Activated T-cell treated with anti-CD3 and anti-CD28 coated beads, Interleukin-2, amount 50 U/mL, for 1 hour (primary cell): ENCODE measurements at places on chromosomes 12 and 14.

DNA sequence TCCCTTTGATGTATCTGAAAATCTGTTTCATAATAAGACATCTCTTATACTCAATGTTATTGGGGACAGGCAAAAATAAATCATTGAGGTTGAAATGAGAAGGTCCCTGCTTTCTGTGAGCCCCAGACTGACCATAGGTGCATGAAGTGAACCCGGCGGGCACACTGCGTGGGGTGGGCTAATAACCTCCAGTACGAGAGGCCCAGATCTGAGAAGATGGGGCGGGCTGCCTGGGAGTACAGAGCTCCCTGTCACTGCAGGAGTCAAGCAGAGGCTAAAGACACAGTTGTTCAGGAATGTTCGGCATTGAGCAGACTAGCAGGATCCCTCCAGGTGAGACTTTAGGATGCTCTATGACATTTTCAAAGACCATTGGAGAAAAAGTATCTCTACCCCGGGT lies 244.6 kb downstream of the CHST11 start:
- DNase-seq, result no peak

- no peak for DNase-seq
These were observed at the start of gene PDE3A for GRCh38 chr12:20368114-20368650. TSS of gene PDE3A (plus strand) at chr12:20368537. CDS start at chr12:20369285, 748 bp downstream.

DNA sequence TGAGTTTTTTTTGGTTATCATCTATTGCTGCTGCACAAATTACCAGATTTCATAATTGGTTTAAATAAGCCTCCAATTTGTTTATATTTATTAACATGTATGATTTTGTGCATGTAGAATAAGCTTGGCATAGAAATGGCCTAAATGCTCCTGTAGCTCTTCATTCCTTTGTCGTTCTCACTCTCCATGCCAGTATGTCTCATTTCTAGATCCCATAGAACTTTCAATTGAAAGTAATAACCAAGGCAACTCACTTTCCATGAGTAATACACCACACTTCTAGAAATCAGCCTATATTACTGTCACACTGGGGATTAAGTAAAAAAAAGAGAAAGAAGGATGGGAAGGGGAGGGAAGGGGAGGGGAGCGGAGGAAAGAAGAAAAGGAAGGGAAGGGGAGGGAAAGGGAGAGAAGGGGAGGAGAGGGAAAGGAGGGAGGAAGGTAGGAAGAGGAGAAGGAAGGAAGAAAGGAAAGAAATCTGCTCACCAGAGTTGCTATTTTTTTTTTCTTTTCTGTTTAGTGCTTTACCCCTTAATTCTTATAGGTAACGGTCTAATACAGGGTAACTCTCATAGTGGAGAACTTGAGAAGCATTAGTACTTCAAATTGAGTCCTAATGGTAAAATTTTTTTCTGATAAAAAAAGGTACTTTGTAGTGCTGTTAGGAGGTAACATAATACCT lies 45.6 kb downstream of the MDM2 start:
- no peak for DNase-seq

DNA sequence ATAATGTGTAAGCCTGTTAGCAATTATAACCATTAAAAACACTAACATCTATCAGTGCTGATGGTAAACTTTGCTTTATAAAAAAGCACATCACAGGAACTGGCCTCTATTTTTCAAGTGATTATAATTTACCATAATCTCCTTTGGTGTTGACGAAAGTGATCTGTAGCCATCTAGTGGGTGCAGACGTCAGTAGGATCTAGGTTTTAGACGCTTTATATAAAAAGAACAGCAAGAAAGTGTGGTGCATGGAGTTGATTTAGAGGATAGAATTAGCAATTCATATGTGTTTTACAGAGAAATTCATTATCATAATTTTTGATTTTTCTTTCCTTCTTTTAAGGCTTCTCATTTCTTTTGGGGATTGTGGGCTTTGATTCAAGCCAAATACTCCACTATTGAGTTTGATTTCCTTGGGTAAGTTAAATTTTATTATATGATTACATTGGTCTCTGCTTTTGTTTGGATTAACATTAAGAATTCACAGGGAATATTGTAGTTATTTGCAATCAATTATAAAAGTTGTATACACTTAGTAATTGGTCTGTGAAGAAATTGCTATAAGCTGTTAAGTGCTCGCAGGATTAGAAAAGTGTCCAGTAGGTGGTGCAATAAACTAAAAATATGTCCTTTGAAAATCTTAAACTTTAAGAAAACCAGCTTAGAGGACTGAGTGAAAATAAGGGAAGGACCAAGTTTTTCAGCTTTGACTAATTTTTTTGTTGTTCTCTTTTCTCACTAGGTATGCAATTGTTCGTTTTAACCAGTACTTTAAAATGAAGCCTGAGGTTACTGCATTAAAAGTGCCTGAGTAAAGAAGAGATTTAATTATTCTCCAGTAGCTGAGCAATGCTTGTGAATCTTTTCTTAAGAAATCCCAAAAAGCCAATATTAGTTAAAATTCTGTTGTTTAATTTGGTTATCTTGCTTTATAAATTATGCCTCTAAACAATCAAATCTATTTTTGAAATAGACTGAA lies 59.5 kb downstream of the ETNK1 start:
- no peak for DNase-seq

DNA sequence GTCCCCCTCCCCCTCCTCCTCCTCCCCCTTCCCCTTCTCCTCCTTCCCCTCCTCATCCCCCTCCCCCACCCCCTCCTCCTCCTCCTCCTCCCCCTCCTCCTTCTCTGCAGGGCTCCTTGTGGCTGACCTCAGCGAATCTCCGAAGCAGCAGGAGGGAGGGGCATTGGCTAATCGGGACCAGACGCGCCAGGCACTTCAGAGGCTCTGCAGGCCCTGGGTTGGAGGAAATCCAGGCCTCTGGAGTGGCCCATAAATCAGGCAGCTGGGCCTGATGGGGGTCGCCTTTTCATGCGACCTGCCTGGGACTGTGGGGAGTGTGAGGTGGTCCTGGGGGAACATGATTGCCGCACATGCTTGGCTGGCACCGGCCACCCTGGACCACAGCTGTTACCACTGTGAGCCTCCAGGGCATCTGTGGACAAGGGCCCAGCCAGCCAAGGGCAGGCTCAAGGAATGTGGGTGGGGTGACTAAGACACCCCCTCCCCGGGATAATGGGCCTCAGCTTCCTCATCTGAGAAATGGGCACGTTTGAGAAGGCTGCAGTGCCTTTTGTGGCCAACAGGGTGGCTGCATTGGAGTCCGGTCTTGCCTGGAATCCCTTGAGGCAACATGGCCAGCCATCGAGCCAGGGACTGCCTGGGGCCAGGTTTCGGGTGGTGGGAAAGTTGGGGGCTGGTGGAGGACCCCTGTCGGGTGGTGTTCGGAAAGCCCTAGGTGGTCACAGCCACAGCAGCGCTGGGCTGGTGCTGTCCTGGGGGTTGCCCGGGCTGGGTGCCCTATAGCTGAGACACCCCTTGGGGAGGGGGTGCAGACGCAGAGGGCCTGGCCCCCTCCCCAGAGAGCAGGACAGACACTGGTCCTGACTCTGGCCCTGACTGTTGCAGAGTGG lies 12.0 kb downstream of the KIF26A start:
- DNase-seq, result no peak

- no peak for DNase-seq
These were observed 35.1 kb downstream of the TRPV4 start for GRCh38 chr12:109797905-109798669.

DNA sequence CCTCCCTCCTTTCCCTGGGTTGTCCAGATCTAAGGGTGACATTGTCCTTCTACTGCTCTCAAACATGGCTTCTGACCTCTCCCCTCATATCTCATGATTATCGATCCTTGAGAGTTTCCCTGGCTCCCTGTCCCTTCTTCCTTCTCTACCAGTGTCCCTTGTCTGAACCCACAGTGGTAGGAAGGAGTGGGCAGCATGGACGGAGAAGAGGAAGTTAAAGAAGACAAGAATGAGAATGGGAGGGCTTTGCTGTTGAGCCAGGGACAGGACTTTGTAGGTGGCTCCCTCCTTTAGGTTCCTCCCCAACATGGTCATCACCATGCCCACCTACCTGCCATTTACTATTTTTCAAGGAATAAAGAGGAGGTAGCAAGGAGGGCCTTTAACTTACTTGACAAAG lies 166.7 kb downstream of the TMEM117 start:
- no peak for DNase-seq

- DNase-seq, result no peak
These were observed 212.9 kb upstream of the HMGA2 start for GRCh38 chr12:65611396-65611795.

GRCh38 chr12:67919406-67919805 lies 69.8 kb upstream of the IFNG-AS1 start:
- DNase-seq, result no peak

DNA sequence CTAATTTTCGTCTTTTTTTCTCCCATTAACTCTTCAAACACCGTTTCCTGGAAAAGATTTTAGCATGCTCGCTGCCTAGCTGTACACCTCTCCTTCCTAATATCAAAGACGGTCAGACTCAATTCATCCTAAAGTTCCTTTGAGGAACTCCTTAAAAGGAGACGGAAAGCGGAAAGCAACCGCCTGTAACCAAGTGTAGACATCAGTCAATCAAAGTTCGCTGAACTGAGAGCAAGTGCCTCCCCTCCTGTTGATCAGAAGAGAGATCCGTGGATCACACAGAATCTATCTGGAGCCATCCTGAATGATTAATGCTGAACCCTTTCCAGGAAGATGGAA lies 412 bp upstream of the TEP1 start:
- DNase-seq, result no peak

GRCh38 chr14:100187247-100187833 lies 27.9 kb upstream of the DEGS2 start:
- no peak for DNase-seq

GRCh38 chr12:12759234-12759915 lies 26.1 kb upstream of the APOLD1 start:
- DNase-seq, result no peak

- no peak for DNase-seq
These were observed 38.3 kb downstream of the TTC7B start for GRCh38 chr14:90777830-90778485.

- DNase-seq, result no peak
These were observed 27.6 kb downstream of the BICD1 start for GRCh38 chr12:32134101-32134888.

GRCh38 chr14:49619730-49620129 lies 696 bp downstream of the RPL36AL start:
- DNase-seq, result no peak

GRCh38 chr12:101746196-101746595 lies 6.9 kb upstream of the SYCP3 start:
- DNase-seq, result no peak

- DNase-seq, result no peak
These were observed 11.4 kb upstream of the NID2 start for GRCh38 chr14:52080158-52080800.

DNA sequence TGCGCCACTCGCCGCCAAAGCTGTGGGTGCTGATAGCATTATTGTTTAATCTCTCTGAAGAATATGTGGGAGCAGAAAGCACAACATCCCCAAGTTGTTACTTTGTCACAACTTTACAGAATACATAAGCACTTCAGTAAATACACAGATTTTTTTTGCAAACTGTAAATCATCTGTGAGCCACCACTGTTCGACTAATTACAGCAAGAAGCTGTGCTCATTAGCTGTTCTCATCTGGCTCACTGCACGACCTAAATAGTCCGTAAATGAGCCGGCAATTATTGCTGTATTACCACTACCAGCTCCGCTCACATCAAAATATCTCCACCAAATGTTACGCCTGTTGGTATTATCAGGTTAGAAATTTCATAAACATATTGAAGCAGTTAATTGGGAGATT lies 228.9 kb upstream of the PRKD1 start:
- DNase-seq, result no peak

DNA sequence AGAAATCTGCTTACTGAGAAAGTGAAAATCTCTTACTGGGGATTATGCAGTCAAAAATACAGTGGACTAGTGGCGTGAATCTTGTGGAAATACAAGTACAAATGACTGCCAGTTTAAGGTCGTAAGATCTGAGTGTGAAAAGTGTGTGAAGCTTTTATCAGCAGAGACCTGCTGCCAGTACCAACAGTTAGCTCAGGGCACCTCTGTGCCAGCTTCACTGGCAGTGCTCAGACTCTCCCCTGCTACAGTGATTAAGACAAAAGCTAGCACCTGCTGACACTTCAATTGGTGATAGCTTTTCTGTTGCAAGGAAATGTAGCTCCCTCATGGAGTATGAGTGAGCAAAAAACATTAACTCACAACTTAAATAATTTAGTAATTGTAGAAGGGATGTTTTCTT lies 185.1 kb downstream of the ANO6 start:
- DNase-seq, result no peak

- DNase-seq, result no peak
These were observed 174.8 kb downstream of the APAF1 start for GRCh38 chr12:98819821-98820404.

DNA sequence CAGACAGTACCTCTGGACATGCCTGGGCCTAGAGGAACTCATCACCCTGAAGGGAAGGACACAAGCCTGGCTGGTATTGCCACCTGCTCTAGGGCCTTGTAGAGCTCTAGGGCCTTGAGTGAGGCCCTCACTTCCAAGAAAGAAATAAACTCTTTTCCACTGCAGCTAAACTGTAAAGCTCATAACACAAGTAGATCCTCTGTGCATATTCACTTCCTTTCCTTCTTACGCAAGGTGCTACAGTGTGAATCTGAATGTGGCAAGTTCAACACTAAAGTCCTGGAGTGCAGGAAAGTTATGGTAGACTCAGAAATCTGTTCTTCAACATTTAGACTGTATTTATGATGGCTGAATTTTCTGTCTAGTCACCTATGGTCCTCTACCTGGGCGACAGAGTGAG lies 14.5 kb downstream of the RNASE3 start:
- DNase-seq, result no peak

GRCh38 chr12:132170094-132170636 lies 25.9 kb downstream of the NOC4L start:
- no peak for DNase-seq

DNA sequence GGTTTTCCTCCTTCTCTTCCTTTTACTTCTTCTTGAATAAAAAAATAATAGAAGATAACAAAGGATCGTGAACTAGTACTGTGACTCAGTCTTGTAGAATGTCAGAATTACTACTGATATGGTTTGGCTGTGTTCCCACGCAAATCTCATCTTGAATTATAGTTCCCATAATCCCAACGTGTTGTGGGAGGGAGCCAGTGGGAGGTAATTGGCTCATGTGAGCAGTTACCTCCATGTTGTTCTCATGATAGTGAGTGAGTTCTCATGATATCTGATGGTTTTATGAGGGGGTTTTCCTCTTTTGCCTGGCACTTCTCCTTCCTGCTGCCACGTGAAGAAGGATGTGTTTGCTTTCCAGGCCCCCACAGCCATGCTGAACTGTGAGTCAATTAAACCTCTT lies 549.6 kb downstream of the DIO2 start:
- DNase-seq, result no peak
